Subcutaneous preadipocyte (primary cell): ENCODE measurements at places on chromosomes 3 and 15. TPM values are rescaled to one million over a fixed set of nuclear protein-coding genes. Genes with fewer than 3 reads are reported as not detected.

The GHSR gene
- not detected in 2 replicates for total RNA-seq

The SIDT1 gene
- under 0.01 TPM in 1 of 2 replicates, not detected in the other for total RNA-seq

The IMPG2 gene
- under 0.01 and 0.20 TPM in 2 replicates for total RNA-seq

The CFAP100 gene
- total RNA-seq: not detected in 2 replicates

The ABI3BP gene
- total RNA-seq: 74.2 and 93.6 TPM in 2 replicates

The GADL1 gene
- under 0.01 TPM in 1 of 2 replicates, not detected in the other for total RNA-seq

The SEC11A gene
- total RNA-seq: 118 and 134 TPM in 2 replicates

The CD80 gene
- total RNA-seq: not detected in 2 replicates

The CASR gene
- under 0.01 TPM in 1 of 2 replicates, not detected in the other for total RNA-seq

The ST8SIA2 gene
- total RNA-seq: not detected in 2 replicates

The EIF2A gene
- total RNA-seq: 231 and 257 TPM in 2 replicates

The TMIE gene
- not detected in 2 replicates for total RNA-seq

The CACNA2D2 gene
- not detected in 2 replicates for total RNA-seq

The C3orf85 gene
- not detected in 2 replicates for total RNA-seq

The ESYT3 gene
- total RNA-seq: under 0.01 and 1.4 TPM in 2 replicates

The ZMYND10 gene
- total RNA-seq: under 0.01 and 0.20 TPM in 2 replicates

The SPATA12 gene
- total RNA-seq: not detected in 2 replicates

The SUMF1 gene
- 38.9 and 55.5 TPM in 2 replicates for total RNA-seq

The KBTBD13 gene
- not detected in 2 replicates for total RNA-seq

The GREM1 gene
- 0.37 and 2.2 TPM in 2 replicates for total RNA-seq

The GOLGA8Q gene
- 0.20 and 1.1 TPM in 2 replicates for total RNA-seq

The STARD5 gene
- 5.3 and 5.5 TPM in 2 replicates for total RNA-seq

The SLC12A8 gene
- 1.6 and 1.8 TPM in 2 replicates for total RNA-seq

The C3orf49 gene
- total RNA-seq: not detected in 2 replicates

The IL12A gene
- total RNA-seq: 1.1 and 3.5 TPM in 2 replicates

The INAFM2 gene
- total RNA-seq: 2.6 and 7.2 TPM in 2 replicates

The EFCC1 gene
- not detected in 2 replicates for total RNA-seq

The ISLR2 gene
- total RNA-seq: not detected in 2 replicates

The CORO2B gene
- 27.6 and 34.4 TPM in 2 replicates for total RNA-seq

The VIPR1 gene
- total RNA-seq: not detected in 2 replicates

The BAHD1 gene
- total RNA-seq: 8.5 and 10.9 TPM in 2 replicates

The CCR3 gene
- total RNA-seq: not detected in 2 replicates

The TMEM212 gene
- total RNA-seq: not detected in 2 replicates

The GOLGA6D gene
- total RNA-seq: not detected in 2 replicates

The STARD9 gene
- total RNA-seq: 10.3 and 11.5 TPM in 2 replicates

The MASP1 gene
- total RNA-seq: 3.7 and 7.0 TPM in 2 replicates

The CPB1 gene
- 0.37 TPM in 1 of 2 replicates, not detected in the other for total RNA-seq

The SCN11A gene
- total RNA-seq: under 0.01 TPM in 1 of 2 replicates, not detected in the other

The LRTM1 gene
- not detected in 2 replicates for total RNA-seq

The SLC22A14 gene
- 0.20 and 1.5 TPM in 2 replicates for total RNA-seq
